ENCODE measurements at places on chromosomes 6 and 20.

- no peak for DNase-seq
These were observed 106.5 kb downstream of the CDC5L start for GRCh38 chr6:44494011-44494501.

DNA sequence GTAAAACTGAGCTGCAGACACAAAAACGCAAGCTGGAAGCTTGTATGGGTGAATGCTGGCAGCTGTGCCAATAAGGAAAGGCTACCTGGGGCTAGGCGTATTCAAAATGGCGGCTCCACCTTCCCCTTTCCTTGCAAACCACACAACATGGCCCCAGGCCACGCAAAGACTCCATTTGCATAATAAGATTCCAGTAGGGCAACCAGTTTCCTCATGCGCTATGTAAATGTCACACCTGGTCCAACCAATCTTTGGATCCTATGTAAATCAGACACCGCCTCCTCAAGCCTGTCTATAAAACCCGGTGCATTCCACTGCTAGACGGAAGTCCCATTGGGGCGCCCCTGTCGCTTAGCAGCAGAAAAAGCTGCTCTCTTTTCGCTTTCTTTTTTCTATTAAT is 505.9 kb upstream of the BTBD3 start:
- no peak for DNase-seq

DNA sequence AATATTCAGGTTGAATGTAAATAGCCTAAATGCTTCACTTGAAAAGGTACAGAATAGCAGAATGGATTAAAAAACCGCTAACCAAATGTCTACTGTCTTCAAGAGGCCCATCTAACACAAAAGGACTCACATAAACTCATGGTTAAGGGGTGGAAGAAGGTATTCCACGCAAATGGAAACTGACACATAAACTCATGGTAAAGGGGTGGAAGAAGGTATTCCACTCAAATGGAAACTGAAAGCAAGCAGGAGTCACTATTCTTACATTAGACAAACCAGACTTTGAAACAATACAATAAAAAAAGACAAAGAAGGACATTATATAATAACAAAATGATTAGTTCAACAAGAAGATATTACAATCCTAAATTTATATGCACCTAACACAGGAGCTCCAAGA is 38.3 kb upstream of the PKIB start:
- DNase-seq, result no peak

DNA sequence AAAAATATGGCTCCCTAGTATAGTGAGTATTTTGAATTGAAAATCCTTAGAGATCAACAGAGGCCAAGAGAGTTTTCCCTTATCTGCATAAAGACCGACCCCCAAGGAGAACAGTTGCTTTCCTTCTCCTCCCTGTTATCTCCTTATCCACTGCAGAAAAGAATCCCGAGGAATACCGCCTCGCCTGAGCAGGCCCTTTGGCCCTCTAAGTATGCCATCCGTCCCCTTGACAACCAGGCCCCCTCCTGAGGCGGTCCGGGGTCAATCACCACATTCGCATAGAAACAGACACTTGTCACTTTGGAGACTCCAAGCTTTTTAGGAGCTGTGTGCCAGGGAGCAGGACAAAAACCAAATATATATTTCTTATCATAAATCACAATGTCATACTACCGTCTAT is 15.9 kb upstream of the GGTLC1 start:
- DNase-seq, result no peak

- DNase-seq, result no peak
These were observed 28.6 kb upstream of the ENPP5 start for GRCh38 chr6:46199387-46199786.

- DNase-seq, result no peak
These were observed 126.3 kb downstream of the PRND start for GRCh38 chr20:4848041-4848440.

- DNase-seq, result no peak
These were observed 129.8 kb upstream of the ZFP64 start for GRCh38 chr20:52321396-52321795.

GRCh38 chr20:42749556-42749955 is 440.1 kb downstream of the PTPRT start:
- no peak for DNase-seq

DNA sequence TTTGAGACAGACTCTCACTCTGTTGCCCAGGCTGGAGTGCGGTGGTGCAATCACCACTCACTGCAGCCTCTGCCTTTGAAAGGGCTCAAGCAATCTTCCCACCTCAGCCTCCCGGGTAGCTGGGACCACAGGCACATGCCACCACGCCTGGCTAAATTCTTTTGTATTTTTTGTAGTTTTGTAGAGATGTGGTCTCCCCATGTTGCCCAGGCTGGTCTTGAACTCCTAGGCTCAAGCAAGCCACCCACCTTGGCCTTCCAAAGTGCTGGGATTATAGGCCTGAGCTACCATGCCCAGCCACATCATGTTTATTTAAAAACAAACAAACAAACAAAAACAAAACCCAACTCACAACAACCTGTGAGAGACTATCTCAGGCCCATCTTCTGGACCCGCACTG is 29.7 kb upstream of the APCDD1L start:
- DNase-seq, result no peak

DNA sequence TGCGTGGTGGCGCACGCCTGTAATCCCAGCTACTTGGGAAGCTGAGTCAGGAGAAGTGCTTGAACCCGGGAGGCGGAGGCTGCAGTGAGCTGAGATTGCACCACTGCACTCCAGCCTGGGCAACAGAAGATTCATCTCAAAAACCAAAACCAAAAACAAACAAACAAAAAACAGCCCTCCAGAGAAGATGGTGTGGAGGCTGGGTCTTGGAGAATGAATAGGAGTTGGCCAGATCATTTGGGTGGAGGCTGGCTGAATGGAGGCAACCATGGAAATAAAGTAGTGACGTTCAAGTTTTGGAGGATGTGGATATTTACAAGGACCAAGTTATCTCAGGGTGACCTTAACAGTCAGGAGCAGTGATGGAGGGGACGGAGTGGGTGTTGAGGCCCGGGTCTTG is 24.7 kb downstream of the HIVEP1 start:
- DNase-seq, result no peak

- no peak for DNase-seq
These were observed 328.1 kb upstream of the ARID1B start for GRCh38 chr6:156449128-156449527.

GRCh38 chr20:7712661-7713060 is 227.6 kb downstream of the HAO1 start:
- DNase-seq, result no peak

GRCh38 chr6:36049582-36049981 is 22.0 kb downstream of the MAPK14 start:
- no peak for DNase-seq

DNA sequence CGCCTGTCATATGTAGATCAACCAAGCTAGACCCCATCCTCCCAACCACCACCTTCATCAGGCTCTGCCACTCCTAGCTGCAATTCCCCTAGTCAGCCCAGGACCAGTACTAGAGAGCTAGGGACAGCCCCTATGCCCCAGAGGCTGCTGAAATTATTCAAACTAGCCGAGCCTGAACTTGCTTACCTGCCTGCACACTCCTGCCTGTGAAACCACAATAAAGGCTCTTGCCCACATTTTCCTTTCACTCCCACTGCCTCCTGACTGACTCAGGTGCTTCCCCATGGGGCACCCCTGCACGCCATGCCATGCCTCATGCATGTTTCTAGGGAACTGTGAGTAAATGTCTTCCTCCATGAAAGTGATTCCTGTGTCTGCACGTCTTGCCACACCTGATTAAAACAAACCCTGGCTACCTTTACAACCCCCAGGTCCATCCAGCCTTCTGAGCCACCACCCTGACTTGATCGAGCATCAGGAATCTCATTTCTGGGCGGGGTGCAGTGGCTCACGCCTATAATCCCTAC is 66.5 kb upstream of the IER3 start:
- no peak for DNase-seq

DNA sequence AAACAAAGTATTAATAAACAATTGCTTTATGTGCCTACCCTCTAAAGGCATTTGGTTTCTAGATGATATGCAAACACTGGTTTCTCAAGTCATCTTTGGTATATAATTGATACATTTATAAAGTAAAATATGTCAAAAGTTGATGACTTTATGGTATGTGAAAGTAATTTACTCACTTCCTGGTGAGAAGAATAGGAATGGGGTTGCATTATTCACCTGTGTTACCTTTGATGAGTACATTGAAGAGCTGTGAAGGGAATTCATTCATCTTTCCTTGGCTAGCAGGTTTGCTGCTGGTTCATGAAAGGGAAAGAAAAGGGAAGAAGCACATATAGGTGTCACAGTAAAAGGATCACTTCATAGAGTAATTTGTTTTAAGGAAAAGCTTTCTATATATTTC is 20.4 kb downstream of the RNF217 start:
- no peak for DNase-seq

GRCh38 chr6:3328796-3329195 is 70.0 kb downstream of the PSMG4 start:
- DNase-seq, result no peak

DNA sequence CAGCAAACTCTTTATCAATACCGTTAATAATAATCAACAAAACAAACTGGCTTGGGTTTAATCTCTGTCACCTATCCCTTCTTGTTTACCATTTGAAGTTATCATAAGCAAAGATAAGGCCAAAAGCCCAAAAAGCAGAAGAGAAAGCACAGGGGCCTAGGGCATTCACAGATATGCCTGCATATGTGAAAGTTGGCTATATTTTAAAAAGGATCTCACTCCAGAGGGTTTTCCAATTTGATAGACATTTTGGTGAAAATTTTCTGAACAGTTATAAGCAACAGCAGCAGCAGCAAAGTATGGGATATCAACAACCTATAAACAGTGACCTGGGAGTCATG is 101.1 kb downstream of the ATXN1 start:
- no peak for DNase-seq

DNA sequence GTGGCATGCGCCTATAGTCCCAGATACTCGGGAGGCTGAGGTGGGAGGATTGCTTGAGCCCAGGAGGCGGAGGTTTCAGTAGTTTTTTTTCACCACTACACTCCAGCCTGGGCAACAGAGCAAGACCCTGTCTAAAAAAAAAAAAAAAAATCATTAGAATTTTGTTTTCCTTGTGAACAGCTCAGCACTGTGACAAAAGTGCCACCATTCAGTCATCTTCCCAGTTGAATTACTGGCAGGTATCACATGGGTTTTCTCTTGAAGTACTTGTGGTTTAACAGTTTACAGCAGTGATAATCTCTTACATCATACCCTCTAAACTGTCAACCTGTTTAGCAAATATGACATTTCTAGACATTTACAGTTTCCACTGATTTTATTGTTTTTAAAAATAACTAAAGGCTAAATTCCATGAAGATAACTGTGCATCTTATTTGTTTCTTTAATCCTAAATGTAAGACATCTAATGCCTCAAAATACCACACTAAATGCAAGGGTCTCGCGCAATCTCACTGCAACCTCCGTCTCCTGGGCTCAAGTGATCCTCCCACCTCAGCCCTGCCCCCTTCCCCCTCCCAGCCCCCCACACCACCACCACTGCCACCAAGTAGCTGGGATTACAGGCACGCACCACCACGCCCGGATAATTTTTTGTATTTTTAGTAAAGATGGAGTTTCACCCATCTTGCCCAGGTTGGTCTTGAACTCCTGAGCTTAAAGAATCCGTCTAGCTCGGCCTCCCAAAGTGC is 7.0 kb downstream of the TRPC4AP start:
- no peak for DNase-seq

GRCh38 chr6:35620706-35621105 is 68.0 kb downstream of the FKBP5 start:
- no peak for DNase-seq

- DNase-seq, result no peak
These were observed 133.7 kb upstream of the HSF2 start for GRCh38 chr6:122265755-122266154.

GRCh38 chr6:114467931-114468330 is 125.1 kb upstream of the HS3ST5 start:
- DNase-seq, result no peak

GRCh38 chr20:44509762-44510161 is 12.1 kb downstream of the SERINC3 start:
- DNase-seq, result no peak

GRCh38 chr20:12528591-12529041 is 480.2 kb upstream of the SPTLC3 start:
- DNase-seq, result no peak

- DNase-seq, result no peak
These were observed 9.2 kb downstream of the PEDS1 start for GRCh38 chr20:50144362-50144761.

DNA sequence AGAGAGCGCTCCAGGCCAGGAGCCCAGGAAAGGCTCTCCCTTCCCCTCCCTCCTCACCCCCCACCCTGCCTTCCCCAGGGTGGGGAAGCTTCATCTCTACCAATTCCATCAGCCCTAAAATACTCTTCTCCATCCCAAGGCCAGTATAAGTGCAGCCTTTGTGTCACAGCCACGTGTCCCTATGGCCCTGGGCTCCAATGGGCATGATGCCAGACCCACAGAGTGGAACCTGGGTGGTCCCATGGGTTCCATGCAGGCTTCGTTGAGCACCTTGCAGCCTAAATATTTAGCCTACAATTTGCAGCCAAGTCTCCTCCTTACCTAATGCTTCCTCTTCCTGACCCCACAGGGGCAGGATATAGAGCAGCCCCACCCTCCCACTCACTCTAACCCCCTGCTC is 976 bp upstream of the MATN4 start:
- DNase-seq, result no peak

DNA sequence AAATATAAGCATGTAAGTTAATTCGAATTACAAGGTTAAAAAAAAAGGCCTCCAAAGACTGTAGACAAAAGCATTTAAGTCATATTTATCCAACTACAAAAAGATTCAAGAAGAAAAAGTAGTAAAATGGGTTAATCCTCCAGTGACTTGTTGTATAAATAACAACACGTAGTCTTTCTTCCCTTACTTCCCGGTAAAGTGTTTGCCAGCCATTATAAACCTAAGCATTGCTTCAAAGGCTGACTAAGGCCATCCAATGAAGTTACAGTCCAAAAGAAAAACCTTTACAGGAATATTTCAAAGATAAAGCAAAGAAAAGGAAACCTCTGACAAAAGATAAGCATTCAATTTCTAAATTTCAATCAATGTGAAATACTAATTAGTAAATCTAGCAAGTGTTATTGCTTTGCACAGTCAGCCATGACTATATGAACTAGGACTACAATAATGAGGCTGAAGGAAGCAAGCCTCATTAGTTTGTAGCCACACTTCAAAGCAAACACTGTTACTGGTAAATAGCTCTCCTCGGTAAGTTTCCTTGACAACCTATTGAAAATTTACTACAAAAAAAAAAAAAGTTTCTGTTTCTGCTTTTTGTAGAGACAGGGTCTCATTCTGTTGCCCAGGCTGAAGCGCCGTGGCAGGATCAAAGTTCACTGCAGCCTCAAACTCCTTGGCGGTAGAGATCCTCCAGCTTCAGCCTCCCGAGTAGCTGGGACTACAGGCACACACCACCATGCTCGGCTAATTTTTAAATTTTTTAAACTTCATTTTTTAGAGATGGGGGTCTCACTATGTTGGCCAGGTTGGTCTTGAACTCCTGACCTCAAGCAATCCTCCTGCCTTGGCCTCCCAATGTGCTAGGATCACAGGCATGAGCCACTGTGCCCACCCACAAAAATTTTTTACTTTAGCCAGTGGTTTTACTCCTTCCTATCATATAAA is 46.0 kb downstream of the NUDT3 start:
- DNase-seq, result no peak

GRCh38 chr20:32019156-32019510 is 8.9 kb downstream of the CCM2L start:
- no peak for DNase-seq
